Vagina (tissue), 2 donors: ENCODE measurements at places on chromosomes 12 and 14.
A peak's percentile ranks its signal among the peaks of the same experiment; 100 is the strongest.

- no peak for DNase-seq
These were observed 13.4 kb upstream of the CELA1 start for GRCh38 chr12:51359851-51360250.

DNA sequence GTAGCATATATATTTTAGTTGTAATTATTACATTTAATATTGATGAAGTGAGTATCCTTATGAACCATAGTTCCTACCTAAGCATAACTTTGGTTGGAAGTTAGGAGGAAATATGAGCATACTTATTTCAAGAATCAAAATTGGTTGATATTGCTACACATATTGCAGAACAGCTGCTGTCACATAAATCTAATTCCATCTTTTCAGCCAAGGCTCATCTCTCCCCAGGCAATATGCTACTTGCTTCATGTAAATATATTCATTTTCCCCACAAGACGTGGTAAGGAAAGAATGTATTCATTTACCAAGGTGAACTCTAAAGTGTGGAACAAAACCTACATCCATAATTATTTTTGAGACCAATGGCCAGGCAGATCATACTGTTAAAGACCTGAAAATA lies 62.5 kb upstream of the HIF1A start:
- no peak for DNase-seq

DNA sequence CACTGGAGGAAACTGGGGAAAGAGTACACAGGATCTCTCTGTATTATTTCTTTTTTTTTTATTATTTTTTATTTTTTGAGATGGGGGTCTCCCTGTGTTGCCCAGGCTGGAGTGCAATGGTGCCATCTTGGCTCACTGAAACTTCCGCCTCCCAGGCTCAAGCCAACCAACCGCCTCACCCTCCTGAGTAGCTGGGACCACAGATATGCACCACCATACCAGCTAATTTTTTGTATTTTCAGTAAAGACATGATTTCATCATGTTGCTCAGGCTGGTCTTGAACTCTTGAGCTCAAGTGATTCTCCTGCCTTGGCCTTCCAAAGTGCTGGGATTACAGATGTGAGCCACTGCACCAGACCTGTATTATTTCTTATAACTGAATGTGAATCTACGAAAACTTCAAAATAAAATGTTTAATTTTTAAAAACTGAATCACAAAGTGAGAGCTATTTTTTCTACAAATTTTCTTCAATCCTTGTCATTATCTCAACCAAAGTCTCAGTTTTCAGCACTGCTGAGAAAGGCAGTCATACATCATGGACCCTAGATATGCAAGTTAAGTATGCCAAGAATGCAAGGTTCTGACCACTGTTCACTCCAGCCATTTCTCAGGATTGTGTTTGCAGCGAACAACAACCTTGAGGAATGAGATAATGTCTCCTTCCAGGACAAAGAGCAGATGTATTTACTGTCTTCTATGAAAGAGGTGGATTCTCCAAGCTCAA lies 2.4 kb downstream of the EAPP start:
- DNase-seq: no peak

DNA sequence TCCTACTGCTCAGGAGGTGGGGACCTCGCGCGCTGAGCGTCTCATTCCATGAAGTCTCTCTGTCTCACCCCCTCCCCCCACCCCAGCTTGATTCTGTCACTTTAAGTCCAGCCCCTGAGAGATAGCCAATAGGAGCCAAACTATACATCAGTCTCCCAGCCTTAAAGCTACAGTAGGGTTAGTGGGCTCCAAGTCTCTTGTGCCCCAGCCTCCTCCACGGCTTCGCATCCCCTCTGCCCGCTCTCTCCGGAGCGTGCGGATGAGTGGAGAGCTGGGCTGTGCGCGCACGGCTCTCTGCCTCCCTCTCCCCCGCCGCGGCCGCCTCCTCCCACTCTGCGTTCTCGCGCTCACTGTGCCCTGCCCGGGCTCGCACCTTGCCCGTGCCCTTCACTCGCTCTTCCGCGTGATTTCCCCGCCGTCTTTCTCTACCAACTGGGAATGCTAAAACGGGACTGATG lies at the start of gene ESRRB:
ESRRB (plus strand) TSS at position 191 of the 458 bp plus-strand sequence; CDS start at position 456, 265 bp downstream.
- no peak for DNase-seq

GRCh38 chr14:39469094-39469710 lies 37.0 kb upstream of the FBXO33 start:
- no peak for DNase-seq

DNA sequence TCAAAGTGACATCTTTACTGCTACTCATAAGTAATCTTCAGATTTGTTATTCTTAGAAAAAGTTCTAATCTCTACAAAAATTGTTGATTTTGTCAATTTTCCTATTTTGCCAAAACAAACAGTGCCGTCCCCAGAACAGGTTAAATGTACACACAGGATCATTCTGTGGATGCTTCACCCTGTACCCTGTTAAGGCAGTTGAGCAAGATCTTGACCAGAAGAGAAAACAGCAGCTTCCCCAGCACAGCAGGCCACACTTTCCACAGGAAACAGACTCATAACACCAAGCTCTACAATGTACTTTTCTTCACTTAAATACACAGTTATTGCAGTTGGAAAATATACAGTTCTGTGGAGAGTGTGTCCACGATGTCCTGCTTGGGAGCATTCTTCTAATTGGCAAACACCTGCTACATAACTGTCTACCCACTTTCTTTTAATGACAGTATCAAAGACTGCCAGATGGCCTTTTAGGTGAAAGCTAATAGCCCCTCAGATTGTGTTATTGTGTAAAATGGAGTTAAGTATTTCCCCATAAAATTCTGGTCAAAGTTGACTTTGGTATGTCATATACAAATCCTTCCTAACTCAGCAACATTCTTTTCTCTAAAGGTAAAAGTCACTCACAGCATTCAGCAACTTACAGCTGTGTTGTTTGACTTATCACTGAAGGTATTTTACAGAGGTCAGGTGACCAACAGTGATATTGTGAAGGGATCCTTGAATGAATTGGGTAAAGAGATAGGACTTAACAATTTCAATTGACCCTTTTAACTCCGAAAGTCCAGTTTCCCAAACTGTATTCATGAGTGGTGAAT lies 77.0 kb downstream of the SEC23A start:
- DNase-seq: no peak

DNA sequence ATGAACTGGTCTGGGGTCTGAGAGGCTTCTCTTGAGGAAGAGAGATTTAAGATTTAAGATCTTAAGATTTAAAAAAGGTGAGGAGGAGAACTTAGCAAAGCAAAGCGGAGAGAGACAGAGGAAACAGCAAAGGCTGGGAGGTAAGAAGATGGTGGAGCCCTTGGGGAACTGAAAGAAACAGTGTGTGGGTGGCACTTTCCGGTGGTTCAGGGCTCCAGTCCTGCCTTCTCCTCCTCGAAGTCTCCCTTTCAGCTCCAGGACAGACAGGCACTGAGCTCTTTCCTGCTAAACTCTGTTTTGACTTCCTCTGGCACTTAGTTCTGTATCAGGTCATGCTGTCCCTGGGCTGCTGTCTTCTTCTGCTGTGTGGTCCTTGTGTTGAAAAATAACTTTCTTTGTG lies 298.7 kb upstream of the SRRM4 start:
- peak; percentile 72 for DNase-seq

DNA sequence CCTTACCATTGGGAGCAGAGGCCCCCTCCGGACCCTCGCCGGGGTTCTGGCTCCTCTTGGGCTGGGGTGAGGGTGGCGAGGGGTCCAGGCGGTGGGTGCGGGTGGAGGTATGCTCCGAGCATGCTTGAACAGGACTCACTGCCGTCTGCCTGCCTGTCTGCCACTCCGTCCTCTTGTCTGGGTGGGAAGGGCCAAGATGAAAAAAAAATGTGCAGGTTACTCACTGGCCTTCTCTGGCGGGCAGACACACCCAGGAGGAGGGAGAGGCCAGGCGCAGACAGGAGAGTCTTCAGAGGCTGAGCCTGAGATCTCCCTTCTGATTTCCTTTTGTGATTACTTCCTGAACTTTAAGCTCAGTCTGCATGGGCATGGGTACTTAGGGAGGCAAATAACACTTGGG lies 76.1 kb downstream of the STON2 start:
- DNase-seq: peak; percentile 29

DNA sequence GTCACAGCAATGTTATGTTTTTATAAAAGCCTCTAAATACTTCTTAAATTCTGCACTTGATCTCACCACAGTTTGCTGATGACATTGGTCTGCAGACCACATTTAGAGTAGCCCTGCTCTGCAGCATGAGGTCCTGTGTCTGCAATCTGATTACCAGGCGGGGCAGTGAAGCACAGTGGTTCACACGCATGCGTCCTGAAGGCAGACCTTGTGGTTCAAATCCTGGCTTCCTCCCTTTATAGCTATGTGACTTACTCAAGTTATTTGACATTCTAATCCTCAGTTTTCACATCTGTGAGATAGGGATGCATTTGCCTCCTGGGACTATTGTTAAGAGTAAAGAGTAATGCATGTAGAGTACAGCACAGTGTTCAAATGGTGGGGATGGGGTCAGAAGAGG lies 50.3 kb downstream of the BMAL2 start:
- no peak for DNase-seq

GRCh38 chr14:23299211-23299957 lies 3.3 kb downstream of the PPP1R3E start:
- DNase-seq: no peak

DNA sequence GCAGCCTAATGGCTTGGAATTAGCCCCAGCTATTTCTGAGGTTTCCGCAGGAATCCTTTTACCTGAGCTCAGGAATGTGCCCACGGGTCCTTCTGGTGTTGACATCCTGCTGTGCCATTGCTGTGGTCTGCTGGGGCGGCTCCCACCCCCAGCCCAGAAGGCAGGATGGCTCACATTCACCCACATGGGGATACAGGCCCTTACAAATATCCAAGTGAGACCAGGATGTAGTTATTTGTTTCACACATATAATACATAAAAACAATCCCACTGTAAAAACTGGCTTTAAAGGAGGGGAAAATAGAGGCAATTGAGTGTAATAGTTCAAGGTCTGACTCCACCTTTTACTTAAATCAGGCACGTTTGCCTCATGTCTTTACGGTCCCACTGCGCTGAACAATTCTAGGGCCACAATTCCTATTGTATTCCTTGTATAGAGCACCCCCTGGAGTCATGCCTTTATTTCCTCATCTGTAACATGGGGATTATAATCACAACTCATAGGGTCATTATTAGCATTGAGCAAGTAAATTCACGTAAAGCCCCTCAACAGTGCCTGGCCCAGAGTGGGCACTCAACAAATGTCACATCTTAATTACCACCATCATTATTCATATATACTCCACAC lies 57.2 kb upstream of the FICD start:
- no peak for DNase-seq

DNA sequence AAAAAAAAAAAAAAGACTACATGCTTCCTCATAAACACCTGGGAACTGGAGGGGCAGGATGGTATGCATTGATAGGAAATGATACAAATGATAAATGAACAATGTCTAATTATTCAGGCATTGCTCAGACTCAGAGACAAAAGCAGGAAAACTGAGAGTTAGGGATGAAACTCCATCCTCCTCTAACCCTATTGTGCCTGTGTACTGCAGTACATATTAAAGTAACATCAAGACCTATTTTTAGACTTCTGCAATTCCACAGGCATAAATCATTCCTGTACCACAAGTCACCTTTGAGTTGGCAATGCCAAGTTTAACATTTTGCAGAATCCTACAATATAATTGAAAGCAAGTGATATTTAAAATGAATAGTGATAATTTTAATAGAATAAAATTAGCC lies 156.5 kb upstream of the USP15 start:
- no peak for DNase-seq

- DNase-seq: no peak
These were observed 33.2 kb upstream of the STRN3 start for GRCh38 chr14:31059152-31059924.

DNA sequence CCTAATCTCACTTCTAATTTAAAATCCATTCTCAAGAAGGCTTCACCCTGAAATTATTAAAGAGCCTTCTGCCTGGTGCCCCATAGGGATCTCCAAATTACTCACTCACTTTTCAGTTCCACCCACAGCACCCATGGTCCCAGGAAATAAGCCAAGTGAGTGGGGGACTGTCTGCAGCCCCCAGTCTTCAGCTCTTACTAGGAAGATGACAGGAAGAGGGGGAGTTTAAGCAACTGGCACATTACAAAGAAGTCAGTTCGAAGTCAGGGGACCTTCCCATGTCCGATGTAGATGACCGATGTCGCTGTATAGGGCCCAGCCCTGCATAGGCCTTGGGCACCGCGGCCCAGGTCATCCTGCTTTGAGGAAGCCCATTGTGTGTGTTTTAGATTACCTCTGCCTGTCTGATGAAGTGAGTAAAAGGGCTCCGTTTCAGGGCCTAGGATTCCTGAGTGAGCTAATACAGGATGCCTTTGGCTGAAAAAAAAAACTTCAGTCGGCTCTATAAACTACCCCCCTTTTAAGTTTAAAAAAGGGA lies 1.9 kb downstream of the ACTN1 start:
- no peak for DNase-seq

DNA sequence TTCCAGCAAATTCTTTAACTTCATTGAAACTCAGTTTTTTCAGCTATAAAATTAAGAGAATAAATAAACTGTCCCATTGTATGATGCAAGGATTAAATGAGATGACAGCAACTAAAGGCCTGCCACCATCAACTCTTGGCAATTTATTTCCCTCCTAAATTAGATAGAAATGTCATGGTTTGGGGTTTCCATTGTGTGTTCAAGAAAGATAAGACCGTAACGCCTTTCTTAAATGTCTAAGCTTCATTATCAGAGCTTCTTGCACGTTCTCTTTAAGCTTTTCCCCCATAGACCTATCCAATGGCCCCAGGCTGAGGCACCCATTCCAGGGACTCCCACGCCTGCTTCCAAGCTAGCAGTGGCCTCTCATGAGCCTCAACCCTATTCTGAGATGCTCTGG lies 281.9 kb downstream of the CACNA1C start:
- DNase-seq: no peak

DNA sequence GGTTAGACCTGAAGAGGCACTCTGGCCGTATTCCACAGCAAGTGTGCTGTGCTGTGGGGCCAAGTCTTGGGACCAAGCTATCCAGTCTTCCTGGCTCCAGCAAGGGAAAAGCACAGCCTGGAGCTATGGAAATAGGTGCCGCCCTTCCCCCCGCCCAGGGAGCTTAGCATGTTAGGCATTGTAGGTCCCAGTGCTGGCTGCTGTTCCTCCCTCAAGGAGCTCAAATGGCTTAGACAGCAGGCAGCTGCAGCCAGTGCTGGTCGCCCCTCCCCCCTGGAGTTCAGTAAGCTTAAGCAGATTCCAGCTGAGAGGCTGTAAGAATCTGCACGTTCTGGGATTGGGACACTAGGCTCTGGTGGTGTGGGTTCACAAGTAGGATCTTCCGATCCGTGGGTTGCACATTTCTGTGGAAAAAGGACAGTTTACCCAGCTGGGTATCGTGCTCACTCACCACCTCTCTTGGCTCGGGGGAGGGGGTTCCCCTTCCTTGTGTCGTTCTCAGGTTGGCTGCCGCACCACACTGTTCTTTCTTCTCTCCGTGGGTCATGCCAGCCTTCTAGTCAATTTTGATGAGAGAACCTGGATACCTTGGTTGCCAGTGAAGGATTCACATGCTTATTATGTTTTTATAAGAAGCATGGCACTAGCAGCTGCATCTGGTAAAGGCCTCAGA lies 127.3 kb downstream of the CNTN1 start:
- DNase-seq: no peak

DNA sequence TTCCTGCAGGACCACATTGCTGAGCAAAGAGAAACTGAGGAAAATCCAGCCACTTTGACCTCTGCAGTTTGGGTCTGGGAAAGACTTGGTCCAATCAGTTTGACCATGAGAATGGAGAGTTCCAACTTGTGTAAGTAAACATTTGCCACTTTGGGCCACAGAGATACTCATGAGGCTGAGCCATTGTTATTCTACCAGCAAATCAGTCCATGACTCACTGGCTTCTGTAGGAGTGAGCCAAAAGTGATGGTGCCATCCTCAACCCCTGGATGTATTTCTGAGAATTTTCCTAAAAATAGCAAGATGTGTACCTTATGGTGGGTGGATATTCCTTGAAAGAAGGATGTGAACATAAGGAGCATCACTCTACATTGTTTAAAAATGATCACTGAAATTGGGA lies 192.9 kb upstream of the OR4E1 start:
- no peak for DNase-seq
